ENCODE measurements at places on chromosomes 3 and 15.

DNA sequence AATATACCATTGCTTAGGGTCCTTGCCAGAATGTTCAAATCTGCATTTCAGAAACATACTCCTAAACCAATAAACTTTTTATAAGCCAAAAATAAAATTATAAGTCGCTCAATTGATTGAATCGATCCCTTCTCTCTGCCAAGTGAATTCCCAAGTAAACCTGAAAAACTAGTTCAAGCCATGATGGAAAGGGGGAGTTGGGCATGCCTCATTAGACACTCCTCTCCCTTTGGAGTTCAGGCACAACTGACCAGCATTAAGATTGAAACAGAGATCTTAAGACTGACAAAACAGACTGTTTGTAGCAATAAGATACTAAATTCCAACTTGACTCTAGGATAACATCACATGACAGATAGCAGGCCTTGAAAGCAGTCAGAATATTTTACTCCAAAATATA lies 113.7 kb upstream of the RASGRP1 start:
- no peak for DNase-seq

DNA sequence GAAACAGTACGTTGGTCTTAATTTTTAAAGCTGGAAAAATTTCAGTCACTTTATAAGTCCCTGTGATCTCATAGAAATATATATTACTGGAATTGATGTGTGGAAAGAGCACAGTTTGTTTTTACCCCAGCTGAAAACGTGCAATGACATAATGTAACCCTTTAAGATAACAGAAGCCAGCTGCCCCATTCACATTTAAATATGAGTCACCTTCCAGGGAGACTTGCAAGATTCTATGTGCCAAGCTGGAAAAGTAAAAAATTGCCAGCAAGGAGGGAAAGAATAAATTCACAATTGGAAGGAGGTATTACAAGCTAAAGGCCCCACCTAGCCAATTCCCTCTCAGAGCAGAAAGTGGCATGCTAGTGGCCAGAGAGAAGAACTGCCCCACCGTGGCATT lies 50.2 kb downstream of the SAMMSON start:
- no peak for DNase-seq

GRCh38 chr3:165983284-165983683 lies 146.1 kb upstream of the BCHE start:
- no peak for DNase-seq

- DNase-seq = no peak
These were observed 7.8 kb upstream of the NRROS start for GRCh38 chr3:196631682-196632045.

DNA sequence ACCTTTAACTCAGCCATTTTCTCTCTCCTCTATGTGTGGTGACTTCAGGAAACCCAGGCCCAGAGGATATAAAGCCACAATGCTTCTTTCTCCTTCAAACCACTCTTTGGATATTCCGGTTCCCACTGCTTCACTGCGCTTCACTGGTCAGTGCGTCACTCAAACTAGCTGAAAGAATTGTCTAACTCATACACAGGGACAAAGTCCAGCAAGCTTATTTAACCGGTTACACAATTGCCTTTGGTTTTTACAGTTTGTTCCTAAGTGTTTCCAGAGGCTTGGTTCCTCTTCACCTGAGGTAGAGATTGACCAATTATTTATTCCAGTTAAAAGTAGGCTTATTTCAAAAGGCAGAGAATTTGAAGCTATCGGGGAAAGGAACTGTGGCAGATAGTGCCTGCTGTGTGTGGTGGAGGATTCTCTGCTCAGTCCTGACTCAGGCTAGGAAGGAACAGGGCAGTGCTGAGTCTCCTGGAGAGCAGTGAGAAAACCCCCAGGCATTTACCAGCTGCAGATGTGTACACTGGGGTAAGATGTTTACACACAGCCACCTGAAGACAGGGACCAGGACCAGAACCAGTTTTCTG lies at the start of gene HGD:
HGD (minus strand) TSS at position 145 of the 587 bp plus-strand sequence; CDS start at position 17, 128 bp downstream.
- DNase-seq = no peak

DNA sequence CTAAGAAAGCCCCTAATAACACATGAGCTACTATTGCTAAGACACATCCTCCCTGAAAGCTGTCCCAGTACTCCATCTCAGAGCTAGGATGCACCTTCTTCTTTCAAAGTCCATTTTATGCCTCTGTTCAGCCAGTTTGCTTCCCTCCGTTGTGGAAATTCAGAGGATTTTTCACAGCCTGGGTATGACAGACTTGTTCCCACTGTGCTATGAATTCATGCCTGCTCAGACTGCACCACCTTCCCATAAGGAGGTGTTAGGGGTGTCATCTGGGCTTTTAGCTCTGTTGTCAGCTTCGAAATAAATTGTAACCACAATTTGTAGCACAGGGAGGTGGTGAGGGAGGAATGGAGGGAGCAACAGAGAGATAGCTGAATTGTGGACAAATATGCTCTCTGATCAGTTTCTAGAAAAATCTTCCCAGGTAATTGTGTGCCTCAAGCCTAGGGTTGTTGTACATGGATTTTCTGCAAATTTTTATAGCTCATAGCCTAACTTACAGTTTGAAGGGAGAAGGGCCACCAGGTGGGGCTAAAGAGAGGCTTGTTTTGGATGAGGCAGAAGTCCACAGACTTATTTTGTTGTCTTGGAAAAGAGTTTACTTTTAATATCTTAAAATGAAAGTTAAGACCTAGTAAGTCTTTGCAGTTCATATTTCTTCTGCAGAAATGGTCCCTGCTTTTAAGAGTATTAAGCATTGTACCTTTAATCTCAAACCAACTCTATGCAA lies 462.0 kb downstream of the PDCD6IP start:
- peak; percentile 4 for DNase-seq

DNA sequence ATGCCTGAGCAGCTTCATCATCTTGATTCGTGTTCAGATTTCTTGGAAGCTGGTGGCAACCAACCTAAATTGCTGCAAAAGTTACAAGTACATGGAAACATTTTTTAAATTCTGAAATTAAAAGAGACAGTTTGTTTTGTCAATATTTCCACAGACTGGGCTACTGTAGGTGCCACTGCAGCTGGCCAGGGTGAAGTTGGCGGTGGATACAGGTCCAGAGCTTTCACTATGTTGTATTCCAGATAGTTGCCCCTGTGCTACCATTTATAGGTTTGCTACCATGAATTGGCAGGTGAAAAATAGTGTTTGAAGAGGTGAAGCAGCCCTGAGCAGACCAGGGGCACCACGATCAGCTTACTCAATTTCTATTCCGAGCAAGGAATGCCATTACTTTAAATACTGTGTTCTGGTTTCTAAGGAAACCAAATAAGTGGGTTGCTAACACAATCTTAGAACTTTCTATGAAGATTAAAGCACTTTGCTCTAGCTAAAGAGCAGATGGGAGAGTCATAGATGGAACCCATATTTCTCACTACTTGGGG lies 21.2 kb upstream of the SHC4 start:
- no peak for DNase-seq

GRCh38 chr3:33868309-33868708 lies 69.9 kb downstream of the PDCD6IP start:
- DNase-seq = no peak

DNA sequence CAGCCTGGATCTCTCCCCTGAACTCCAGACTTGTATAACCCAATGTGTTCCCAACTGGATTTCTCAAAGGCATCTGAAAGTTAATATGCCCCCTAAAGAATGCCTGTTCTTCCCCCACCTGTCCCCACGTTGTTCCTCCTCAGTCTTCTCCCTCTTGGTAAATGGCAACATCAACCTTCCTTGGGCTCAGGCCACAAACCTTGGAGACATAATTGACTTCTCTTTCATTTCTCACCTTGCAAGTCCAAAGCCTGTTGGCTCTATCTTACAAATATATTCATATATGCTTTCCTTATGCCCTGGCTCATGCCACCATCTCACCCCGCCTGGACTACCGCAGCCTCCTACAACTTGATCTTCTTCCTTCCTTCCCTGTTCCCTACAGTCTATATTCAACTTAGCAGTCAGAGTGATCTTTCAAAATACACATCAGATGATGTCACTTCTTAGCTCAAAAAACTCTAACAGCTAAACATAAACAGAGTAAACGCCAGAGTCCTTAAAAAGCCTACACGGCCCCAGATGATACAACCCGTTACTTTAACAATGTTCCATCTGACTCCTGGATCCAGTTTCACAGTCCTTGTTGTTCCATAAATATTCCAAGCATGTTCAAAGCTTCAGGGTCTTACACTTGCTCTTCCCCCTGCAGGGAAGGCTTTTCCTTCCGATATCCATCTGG lies 66.2 kb downstream of the ETV5 start:
- no peak for DNase-seq

GRCh38 chr15:37221671-37222145 lies 121.4 kb upstream of the MEIS2 start:
- no peak for DNase-seq

DNA sequence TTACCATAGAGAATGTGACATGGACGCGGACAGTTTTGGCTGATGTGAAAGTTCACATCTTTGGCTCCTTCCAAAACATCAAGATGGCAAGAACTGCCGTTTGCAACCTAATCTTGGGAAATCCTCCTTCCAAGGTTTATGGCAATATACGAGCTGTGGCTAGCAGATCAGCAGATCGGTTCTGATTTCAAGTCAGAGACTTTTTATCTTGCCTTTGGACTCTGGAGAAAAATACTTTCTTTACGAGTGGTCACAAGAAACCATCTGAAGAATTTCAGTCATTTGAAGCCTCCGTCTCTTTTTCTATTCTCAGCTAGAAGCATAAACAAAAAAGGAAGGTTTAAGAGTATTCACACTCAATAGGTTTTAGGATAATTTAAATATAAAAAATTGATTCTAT lies 153.5 kb upstream of the MEIS2 start:
- no peak for DNase-seq

DNA sequence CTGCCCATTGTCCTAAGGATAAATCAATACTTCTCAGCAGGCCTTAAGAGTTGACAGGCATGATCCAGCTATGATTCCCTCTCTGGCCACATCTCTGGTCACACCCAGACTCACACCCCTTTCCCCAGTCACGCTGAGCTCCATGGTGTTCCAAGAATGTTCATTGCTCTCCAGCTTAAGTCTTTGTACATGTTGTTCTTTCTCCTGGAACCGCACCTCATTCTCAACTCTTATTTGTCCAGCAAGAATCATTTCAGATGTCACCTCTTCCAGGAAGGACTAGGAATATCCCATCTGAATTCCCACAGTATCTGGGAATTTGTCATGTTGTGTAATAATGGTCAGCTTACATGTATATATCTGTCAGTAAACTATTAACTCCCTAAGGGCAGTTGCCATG lies 118.3 kb upstream of the GALNT15 start:
- no peak for DNase-seq

- no peak for DNase-seq
These were observed 21.3 kb upstream of the P2RY13 start for GRCh38 chr3:151350656-151351055.

DNA sequence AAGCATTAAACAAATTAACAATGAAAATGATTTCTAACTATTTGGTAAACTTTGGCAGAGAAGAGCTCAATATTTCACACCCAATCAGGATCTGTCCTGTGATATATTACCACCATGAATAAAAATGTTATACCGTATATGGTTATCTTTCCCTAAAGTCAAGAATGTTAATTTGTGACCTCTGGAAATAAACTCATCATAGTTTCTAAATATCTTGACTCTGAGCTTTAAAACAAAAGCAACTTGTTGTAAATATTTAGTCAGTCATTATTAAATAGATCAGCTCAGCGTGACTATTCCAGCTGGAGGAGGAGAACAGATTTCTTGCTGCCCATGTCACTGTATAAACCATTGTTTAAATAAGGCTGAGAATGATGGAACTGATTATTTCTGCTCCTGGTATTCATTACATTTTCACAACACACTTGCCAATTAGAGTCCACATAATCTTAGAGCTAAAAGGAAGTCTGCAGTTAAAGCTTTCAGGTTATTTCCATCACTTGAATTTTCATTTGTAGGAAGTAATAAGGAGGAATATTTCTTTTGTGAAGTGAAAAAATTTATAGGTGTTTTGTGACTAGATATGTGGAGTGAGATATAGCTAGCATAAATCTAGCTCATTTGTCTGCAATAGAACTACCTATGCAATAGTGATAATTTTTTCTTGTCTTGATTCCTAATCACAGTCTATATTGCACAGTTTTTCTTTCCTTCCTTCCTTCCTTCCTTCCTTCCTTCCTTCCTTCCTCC lies 106.5 kb upstream of the P2RY1 start:
- DNase-seq = no peak

Measured in Panc1 (cell line).